Left kidney (tissue), 8 donors: ENCODE measurements at places on chromosomes 7 and 10.

- no peak for DNase-seq
Observed at GRCh38 chr10:110498982-110499795, 1.5 kb downstream of the DUSP5 start.

- DNase-seq, result no peak
Observed at GRCh38 chr10:78267598-78267997, 233.9 kb downstream of the RPS24 start.

GRCh38 chr7:97346349-97346748 lies 228.9 kb downstream of the SDHAF3 start:
- DNase-seq, result no peak

DNA sequence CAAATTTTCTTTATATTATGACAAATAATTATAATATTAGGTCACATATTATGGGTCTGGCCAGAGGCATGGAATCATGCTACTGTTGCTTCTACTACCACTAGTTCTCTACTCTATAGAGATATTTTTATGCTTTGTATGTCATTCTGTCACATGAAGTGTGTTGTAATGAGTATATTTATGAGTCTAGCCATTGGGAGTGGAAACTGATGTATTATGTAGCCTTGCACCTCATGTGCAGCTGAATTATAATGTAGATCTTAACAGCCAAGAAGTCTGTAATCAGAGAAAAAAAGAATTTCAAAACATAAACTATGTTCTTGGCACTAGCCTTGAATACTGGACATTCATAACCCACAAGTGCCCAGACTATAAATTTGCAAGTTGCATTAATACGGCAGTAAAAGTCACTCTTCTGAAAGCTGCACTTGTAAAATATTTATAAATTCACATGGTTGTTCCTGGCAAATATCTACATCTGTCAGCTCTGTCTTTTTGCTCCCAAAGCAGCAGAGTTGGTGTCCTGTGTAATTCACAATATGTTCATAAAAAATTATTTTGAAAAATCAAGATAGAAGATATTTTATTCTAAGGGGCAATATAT lies 48.6 kb upstream of the SKAP2 start:
- no peak for DNase-seq

DNA sequence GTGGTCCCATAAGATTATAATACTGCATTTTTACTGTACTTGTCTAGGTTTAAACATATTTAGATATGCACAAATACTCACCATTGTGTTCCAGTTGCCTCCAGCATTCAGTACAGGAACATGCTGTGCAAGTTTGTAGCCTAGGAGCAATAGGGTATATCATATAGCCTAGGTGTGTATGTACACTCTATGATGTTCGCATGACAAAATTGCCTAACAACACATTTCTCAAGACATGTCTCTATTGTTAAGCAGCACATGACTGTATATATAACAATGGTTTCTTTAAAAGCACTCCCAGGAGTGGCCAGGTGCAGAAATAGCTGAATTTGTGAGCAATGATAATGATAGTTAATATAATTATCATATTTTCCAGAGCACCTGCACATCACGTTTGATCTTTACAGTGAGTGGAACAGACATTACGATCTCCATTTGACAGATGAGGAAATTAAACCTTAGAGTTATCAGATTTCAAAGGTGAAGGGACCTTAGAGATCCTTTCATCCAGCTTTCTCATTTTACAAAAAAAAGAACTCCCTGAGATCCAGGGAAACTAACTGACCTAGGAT lies 99.2 kb upstream of the PDCD4 start:
- DNase-seq, result no peak

GRCh38 chr10:126618466-126618865 lies 52.0 kb downstream of the C10orf90 start:
- no peak for DNase-seq

DNA sequence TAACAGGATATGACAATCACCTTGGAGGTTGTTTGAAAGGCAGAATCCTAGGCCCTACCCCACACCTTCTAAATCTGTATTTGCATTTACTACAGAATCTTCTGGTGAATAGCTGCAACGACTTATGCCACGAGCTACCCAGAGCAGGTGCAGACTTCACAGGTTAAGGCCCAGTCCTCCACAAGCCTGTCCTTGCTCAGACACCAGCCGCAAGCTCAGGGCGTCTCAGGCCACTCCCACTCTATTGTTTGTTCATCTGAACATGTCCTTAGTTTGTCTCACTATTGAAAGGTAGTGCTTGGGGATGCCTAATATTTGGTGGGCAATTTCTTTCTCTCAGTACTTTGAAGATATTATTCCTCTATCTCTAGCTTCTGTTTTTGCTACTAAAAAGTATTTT lies 18.9 kb upstream of the RBM33 start:
- no peak for DNase-seq

DNA sequence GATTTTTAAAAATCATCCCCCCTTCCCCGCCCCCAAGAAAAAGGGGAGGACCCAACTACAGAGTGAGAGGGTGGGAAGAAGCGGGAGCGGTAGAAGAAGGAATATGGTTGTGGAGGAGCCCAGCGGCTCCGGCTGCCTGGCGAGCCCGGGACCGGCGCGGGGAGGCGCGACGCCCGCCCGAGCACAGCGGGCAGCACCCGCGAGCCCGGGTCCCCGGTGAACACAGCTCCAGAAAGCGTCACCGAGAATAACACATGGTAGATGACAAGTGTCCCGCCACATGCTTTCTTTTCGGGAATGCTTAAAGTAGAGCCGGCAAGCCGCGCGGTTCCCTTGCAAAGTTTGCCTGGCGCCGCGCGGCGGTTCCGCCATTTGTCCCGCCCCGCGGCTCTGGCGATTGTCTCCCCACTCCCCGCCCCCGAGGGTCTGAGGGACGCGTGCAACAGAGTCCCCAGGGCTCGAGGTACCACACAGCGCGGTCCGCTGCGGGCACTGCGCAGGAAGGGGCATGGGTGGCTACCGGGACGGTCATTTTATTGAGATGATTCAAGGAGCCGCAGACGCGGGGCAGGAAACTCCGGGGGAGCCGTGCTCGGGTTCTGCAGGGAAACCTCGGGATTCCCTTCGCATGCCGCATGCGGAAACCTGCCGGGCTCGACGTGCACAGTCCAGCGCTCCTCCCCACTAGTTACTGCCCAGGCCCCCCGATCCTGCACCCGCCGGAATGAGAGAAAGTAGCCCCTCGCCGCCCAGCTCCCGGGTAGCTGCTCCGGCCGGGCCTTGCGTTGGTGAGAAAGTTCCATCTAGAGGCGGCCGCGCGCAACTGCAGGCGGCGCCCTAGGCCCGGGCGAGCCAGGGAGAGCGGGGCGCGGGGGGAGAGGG lies 781 bp upstream of the GRM8 start:
- DNase-seq, result no peak
